ENCODE measurements at places on chromosomes 5 and 9.

- peaks cover 6% of the 10 kb centered on the region for H3K27me3 ChIP-seq
- no peak overlapping the region for H3K4me3 ChIP-seq
- no peak overlapping the region for H3K27ac ChIP-seq
- peaks cover 7% of the 10 kb centered on the region for H3K4me1 ChIP-seq
- no peaks in the 10 kb centered on the region for H3K36me3 ChIP-seq
These were observed 11.3 kb downstream of the TNC start for GRCh38 chr9:115106642-115107041.

GRCh38 chr5:116766470-116766947, 191.9 kb upstream of the SEMA6A start:
- H3K36me3 ChIP-seq: no peaks in the 10 kb centered on the region
- H3K27me3 ChIP-seq: no peaks in the 10 kb centered on the region
- no peak overlapping the region for H3K4me3 ChIP-seq
- no peak overlapping the region for H3K27ac ChIP-seq
- H3K4me1 ChIP-seq: no peaks in the 10 kb centered on the region
- DNase-seq: no peak

DNA sequence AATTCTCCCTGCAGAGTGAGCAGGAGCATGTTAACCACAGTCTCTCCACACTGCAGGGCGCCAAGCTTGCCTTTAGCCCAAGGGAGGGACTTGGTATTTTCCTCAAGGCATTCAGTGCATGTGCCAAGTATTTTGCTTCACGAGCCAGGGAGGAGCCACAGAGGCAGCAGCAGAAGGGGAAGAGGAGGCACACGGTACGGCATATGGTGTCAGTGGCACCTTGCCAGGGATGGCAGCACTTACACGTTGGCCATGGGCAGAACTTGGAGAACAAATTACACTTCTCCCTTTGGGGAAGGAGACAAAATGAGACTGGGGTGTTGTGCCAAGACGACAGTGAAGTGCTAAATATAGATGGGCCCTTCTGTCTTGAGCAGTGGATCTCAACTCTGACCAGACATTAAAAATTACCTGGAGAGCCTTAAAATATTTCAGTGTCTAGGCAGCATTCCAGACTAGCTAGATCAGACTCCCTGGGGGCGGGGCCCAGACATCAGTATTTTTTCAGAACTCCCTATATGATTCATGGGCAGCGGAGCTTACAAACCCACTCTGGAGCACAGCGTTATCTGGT, 155.8 kb downstream of the DRD1 start:
- H3K27me3 ChIP-seq: no peaks in the 10 kb centered on the region
- no peaks in the 10 kb centered on the region for H3K4me1 ChIP-seq
- no peak overlapping the region for H3K27ac ChIP-seq

- DNase-seq: no peak
- peaks cover 2% of the 10 kb centered on the region for H3K27me3 ChIP-seq
- H3K36me3 ChIP-seq: no peaks in the 10 kb centered on the region
- peaks cover 3% of the 10 kb centered on the region for H3K4me1 ChIP-seq
- no peak overlapping the region for H3K4me3 ChIP-seq
- no peak overlapping the region for H3K27ac ChIP-seq
These were observed 612.9 kb upstream of the DAB2 start for GRCh38 chr5:40037713-40038112.

- no peaks in the 10 kb centered on the region for H3K36me3 ChIP-seq
- no peak overlapping the region for H3K27ac ChIP-seq
- no peak overlapping the region for H3K4me3 ChIP-seq
- DNase-seq: no peak
- H3K27me3 ChIP-seq: no peaks in the 10 kb centered on the region
These were observed 395.2 kb upstream of the KIF2A start for GRCh38 chr5:61910771-61911170.

GRCh38 chr5:143314659-143315058, 88.8 kb downstream of the NR3C1 start:
- no peak for DNase-seq
- H3K36me3 ChIP-seq: peaks cover 39% of the 10 kb centered on the region
- no peaks in the 10 kb centered on the region for H3K27me3 ChIP-seq
- peaks cover 7% of the 10 kb centered on the region for H3K4me1 ChIP-seq
- H3K4me3 ChIP-seq: no peak overlapping the region

DNA sequence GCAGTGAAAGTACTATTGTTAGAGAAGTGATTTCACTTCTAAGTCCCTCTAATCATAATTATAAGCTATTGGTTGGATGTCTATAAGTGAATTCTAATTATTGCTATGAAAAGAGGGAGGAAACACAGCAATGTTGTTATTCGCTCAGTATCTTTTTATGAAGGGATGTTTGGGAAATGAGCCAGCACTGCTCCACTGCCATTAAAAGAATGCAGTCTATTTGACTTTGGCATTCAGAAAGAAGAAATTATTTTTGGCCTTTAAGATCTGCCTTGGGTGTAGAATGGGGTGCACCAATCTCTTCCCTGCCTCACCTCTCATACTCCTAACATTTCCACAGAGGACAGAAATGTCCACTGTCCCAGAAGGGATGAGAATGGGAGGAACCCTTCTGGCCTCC, 332.0 kb downstream of the SPATA31D1 start:
- H3K4me1 ChIP-seq: no peaks in the 10 kb centered on the region
- H3K4me3 ChIP-seq: no peak overlapping the region
- no peaks in the 10 kb centered on the region for H3K36me3 ChIP-seq

GRCh38 chr5:81427566-81427965, 33.6 kb upstream of the ACOT12 start:
- H3K27ac ChIP-seq: no peak overlapping the region
- peaks cover 8% of the 10 kb centered on the region for H3K4me1 ChIP-seq
- no peak overlapping the region for H3K4me3 ChIP-seq
- no peaks in the 10 kb centered on the region for H3K27me3 ChIP-seq

- peaks cover 24% of the 10 kb centered on the region for H3K4me1 ChIP-seq
- H3K27me3 ChIP-seq: no peaks in the 10 kb centered on the region
- no peak overlapping the region for H3K27ac ChIP-seq
- H3K36me3 ChIP-seq: peaks cover 7% of the 10 kb centered on the region
These were observed 9.9 kb downstream of the GNAQ start for GRCh38 chr9:78021697-78022096.

DNA sequence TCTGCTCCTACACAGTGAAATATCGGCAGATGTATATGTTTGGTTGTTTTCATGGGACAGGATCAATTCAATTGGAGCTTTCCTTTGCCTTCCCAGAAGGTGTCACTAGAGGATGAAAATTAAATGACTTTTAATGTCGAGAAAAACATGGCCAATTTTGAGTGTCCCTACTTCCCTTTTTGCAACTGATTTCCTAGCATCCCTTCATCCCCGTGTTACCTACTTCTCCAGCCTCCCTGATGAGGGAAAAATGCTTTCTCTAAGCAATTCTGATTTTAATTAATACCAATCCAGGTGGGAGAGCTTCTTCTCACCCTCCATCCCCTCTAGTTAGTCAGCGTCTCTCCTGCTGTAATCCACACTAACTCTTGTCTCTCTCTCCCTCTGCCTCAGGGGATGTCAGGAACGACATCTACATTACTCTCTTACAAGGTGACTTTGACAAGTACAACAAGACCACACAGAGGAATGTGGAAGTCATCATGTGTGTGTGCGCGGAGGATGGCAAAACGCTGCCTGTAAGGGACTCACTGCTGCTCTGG, 64.9 kb downstream of the DOCK2 start:
- H3K4me1 ChIP-seq: no peaks in the 10 kb centered on the region
- no peak for DNase-seq
- no peaks in the 10 kb centered on the region for H3K27me3 ChIP-seq
- no peak overlapping the region for H3K27ac ChIP-seq

GRCh38 chr5:128300181-128300580, 216.6 kb downstream of the SLC12A2 start:
- H3K36me3 ChIP-seq: no peaks in the 10 kb centered on the region
- no peak for DNase-seq
- no peak overlapping the region for H3K4me3 ChIP-seq
- H3K4me1 ChIP-seq: no peaks in the 10 kb centered on the region
- H3K27me3 ChIP-seq: no peaks in the 10 kb centered on the region
